ENCODE measurements at places on chromosomes 7 and 10.

DNA sequence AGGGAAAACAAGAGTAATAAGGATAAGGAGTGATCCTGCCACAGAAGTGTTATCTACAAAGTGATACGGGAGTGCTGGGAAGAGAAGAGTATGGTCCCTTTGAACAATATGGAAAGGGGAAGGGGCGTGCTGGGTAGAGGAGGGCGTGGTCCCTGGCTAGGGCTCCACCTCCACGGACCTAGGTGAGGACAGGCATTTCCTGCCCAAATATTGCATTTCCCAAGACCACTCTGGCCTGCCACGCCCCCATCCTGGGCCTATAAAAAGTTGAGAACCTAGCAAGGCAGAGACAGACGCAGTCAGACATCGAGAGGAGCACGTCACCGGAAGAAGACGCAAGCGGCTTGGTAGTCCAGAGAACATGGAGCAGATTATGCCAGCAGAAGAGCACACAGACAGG is 22.8 kb downstream of the VSTM4 start:
- DNase-seq: no peak

DNA sequence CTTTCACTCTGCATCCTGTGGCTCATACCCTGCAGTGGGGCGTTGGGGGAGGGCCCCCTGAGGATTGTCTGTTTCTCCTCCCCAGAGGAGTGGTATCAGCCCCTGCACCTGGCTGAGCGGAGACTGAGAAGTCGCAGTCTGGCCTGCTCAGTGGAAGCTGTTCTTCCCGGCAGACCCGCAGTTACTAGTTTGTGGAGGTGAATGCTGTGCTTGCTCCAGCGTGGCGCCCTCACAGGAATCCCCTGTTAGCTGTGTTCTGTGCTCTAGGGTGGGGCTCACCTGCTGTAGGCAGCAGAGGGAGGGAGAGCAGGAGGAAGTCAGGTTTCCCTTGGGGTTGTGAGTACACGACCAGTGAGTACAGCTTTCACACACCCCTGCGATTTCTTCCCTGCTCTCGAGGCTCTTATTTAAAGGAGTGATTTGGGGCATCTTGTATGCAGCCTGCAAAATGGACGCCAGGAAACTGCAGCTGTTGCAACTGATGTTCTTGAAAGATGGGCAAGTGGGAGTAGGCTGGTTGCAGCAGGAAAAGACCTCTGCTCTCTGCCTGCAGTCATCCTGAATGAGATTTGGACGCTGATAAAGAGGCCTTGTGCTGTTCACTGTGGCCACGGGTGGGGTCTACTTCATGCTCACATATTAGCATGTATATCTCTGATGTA is 66.4 kb downstream of the HK1 start:
- DNase-seq: no peak

- DNase-seq: peak; percentile 66
These were observed 27.2 kb downstream of the CCM2 start for GRCh38 chr7:45026984-45027773.

DNA sequence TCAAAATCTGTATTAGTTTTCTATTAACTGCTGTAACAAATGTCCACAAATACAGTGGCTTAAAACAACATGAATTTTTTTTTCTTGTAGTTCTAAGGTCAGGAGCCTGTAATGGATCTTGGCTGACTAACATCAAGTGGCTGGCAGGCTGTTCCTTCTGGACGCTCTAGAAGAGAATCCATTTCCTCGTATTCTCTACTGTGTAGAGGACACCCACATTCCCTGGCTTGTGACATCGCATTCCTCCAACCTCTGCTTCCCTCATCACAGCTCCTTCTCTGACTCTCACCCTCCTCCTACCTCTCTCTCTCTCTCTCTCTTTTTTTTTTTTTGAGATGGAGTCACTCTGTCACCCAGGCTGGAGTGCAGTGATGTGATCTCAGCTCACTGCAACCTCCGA is 4.8 kb upstream of the CALHM1 start:
- no peak for DNase-seq

DNA sequence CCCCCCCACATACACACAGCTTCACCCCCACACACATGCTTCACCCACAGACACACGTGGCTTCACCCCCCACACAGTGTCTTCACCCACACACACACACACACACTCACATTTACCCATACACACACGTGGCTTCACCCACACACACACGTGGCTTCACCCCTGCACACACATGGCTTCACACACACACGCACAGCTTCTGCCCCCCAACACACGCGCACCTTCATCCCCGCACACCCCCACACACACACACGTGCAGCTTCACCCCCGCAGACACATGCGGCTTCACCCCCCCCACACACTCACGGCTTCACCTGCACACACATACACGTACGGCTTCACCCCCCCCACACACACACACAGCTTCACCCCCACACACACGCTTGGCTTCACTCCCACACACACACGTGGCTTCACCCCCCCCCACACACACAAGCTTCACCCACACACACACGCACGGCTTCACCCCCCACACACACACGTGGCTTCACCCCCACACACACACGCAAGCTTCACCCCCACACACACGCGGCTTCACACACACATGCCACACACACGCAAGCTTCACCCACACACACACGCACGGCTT is 82.4 kb downstream of the NKX6-2 start:
- no peak for DNase-seq

DNA sequence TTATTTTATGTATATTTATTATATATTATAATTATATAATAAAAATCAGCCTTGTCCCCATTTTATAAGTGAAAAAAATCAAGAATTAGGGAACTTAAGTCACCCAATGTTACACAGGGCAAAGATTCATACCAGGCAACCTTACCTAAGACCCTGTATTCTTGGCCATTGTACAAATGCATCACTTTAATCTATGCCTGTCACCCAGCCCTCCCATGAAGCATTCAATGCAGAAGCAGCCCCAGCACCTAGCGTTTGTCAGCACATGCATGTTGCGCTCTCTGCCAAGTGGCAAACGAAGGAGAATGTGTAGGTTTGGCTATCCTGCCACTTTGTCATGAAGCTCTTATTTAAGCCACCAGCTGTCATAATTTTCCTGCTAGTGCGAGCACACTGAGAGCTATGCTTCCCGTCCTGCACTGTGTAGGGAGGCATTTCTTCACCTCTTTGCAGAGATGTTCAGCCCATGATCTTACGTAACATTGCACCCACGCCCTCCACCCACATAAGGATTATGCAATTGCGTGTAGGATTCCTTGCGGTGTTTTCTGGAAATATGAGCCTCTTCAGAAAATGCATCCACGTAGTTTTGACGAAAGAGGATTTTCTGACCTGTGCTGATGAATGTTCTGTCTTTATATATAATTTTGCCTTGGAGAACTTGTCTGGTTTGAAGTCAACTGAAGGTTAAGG is 7.7 kb upstream of the COBL start:
- DNase-seq: no peak
